ENCODE measurements at places on chromosomes 1 and 21.
A peak's percentile ranks its signal among the peaks of the same experiment; 100 is the strongest.

DNA sequence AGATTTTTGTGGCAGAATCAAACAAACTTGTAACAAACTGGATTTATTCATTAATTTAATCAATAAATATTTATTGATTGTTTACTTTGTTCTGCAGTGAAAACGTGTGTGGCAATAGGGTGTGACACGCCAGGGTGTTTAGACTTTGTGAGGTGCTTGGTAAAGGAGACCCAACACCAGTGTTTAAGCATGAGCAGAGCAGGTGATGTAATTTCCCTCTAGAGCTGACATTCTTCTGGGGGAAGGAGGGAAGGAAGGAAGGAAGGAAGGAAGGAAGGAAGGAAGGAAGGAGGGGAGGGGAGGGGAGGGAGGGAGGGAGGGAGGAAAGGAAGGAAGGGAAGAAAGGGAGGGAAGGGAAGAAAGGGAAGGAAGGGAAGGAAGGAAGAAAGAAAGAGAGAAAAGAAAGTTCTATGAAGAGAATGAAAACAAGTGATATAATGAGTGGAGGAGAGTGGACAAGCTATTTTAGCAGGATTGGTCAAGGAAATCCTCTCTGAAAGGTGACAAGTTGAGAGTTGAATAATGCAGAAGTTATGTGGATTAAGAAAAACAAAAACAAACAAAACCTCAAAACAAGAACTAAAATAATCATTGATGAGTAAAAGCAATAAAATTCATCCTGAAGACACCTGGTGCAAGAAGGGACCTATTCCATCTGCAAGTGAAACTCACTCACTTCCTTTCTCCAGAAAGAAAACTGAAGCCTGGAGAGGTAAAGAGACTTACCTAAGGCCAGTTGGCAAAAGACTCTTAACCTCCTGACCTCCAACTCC lies 60.8 kb downstream of the TSEN15 start:
- DNase-seq: no peak

- DNase-seq: peak; percentile 53
These were observed 21.7 kb upstream of the LAMC2 start for GRCh38 chr1:183164340-183164739.

DNA sequence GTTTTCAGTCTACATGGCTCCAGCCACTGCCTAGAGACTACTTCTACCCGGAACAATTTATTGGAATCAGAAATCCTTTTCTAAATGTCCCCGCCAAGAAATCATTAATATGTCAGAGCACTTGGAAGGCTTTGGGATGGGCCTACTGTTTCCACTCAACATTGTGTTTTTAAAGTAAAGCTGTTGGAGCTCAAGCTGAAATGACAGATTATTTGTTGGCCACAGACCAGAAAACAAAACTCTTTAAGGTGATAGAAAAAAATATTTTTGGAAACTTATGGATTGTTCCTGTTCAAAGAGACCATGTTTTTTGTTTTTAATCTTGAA lies 496 bp downstream of the VPS45 start:
- no peak for DNase-seq

GRCh38 chr1:33696962-33697361 lies 166.9 kb upstream of the HMGB4 start:
- DNase-seq: no peak

GRCh38 chr1:177045151-177045550 lies 119.4 kb downstream of the ASTN1 start:
- DNase-seq: no peak

GRCh38 chr21:37532868-37533780 lies 166.6 kb downstream of the DYRK1A start:
- DNase-seq: no peak

DNA sequence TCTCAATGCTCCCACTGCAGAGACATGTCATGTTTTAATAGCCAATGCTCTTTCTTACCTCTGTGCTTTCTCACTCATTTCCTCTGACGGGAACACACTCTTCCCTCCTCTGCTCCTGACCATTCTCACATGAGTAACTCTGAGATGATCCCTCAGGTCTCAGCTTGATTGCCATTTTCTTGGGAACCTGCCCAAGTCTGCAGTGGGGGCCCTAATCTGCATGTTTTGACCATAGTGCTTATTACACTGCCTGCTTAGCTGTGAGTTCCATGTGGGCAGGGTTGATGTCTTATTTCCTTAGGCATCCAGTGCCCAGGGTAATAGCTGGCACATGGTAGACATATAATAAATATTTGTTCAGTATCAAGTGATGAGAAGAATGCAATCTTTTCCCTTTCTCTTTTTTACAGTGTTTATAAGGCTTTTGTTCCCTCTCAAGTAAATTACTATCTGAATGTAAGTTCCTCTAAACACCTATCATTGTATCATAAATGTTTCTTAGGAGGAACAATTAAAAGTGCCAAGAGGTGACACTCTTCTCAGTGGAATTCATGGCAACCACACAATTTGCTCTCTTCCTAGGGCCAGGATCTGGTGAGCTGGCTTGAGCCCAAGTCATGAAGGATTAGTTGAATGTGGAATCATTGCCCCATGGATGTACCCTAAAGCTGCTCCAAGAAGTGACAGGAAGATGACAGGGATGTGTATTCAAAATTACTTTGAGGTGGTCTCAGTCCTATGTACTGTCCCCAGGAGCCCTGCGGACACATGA lies 485.4 kb upstream of the USP24 start:
- DNase-seq: peak; percentile 82

GRCh38 chr1:59752556-59753414 lies 62.0 kb upstream of the HOOK1 start:
- no peak for DNase-seq

DNA sequence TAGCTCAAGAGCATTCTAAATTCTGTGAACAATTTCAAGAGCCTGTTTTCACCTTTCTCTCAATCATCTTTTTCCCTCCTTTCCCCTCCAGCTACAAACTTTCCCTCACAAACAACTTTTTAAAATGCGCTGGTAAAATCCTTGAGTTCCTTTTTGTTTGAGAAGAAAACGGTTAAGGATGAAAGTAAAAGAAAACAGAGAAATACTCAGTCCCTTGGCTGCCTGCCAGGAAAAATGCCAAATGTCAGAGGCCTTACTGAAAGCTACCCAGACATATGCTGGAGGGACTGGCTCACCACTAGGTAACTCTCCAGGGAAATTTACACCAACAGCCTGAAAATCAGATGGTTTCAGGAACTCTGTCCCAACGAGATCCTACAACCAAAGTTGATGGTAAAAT lies 11.0 kb upstream of the SERBP1 start:
- peak; percentile 62 for DNase-seq

GRCh38 chr1:61131716-61132115 lies 49.4 kb downstream of the NFIA start:
- peak; percentile 26 for DNase-seq

DNA sequence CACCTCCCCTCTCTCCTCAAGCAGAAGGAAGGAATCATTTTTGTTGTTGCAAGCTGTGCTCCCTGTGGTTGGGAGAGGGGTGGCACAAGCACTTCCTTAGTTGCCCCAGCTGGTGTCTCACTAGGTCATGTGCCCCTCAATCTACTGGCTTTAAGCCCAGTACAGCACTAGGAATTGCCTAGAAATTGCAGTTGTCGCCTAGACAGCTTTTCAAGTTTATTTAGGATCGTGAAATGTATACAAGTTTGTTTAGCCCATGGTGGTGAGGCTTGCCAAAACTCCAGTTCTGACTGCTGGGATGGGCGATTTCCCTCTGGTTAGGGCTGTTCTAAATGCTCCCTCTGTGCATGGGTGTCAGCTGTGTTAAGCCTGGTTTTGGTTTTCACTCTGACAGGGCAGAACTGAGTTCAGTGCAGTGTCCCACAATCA lies 126.8 kb upstream of the ZNF644 start:
- DNase-seq: no peak

- peak; percentile 49 for DNase-seq
These were observed 283.1 kb downstream of the LMX1A start for GRCh38 chr1:165073185-165074007.

DNA sequence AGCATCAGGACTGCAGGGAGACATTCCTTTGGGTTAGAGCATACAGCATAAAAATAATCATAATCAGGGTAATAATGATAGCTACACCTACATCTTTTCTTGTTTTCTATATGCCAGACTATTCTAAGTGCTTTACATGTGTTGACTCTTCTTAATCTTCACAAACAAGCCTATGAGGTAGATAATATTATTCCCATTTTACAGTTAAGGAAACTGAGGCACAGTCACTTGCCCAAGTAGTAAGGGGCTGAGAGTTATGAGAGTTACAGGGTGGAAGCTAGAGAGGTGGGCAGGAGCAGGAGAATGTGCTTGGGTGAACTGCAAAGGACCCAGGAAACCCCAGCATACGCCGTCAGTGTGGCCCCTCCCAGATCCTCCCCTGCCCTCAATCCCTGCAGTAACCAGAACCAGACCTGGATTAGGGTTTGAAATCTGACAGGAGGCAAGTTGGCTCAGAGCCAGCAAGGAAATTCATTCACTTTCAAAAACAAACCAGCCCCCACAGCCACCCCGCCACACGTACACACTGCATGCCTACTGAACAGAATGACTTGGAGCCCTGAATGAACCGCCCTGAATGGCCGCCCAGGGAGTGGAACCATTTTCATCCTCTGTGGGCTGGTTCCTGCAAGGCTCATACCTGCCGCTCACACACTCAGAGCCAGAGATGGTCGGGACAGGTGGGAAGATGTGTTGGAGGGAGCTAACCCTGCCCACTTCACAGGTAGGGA lies 126.1 kb downstream of the TRABD2B start:
- DNase-seq: no peak

DNA sequence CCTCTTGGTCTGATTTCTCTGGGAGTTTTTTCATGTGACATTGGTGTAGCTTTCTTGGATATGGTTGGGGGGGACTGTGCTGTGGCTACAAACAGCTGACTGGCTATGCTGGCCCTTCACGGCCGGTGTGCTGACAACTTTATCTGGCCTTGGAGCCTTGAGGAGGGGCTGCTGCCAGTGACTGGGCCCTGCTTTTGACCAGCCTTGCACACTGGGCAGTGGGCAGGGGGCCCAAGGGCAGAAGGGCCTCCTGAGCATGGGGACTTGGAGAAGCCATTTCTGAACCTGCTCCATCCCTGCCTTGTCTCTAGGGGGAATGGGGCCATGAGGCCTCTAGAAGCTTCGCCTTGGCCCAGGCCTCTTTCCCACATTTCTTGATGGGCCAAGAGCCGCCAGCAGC lies 139.6 kb downstream of the CAMTA1 start:
- DNase-seq: no peak

GRCh38 chr1:87197641-87198040 lies 131.0 kb upstream of the LMO4 start:
- DNase-seq: no peak

- no peak for DNase-seq
These were observed 16.4 kb downstream of the INPP5B start for GRCh38 chr1:37930246-37931101.

DNA sequence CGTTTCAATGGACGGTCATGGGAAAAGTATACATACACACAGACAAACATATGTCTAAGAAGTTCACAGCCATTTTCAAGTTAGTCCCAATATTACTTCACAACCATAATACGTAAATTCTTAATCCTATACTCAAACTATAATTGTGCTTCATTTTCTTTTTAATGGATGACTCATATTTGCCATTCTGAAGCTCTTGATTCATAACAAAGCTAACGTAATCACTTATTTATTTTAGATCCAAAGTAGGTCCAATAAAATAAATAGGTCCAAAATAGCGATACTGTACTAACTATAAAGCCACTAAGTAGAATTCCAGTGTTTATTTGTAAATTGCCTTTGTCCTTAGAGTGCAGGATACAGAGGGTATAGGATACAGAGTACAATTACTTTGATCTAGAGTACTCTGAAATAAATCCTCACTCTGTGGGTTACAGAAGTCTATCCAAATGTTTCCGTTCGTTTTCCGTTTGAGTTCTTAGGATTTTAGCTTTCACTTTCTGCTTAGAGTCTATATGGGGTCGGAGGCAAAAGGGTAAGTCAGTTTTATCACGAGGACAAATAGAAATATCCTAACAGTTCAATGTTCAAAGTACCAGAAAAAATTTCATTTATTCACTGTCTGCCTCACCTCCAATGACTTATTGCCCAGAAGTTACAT lies 8.8 kb upstream of the C1orf115 start:
- no peak for DNase-seq

GRCh38 chr1:66433611-66434010 lies 100.3 kb upstream of the SGIP1 start:
- no peak for DNase-seq

GRCh38 chr1:107842241-107842640 lies 122.7 kb downstream of the VAV3 start:
- DNase-seq: no peak

- DNase-seq: no peak
These were observed 1271.0 kb downstream of the BRINP3 start for GRCh38 chr1:189206617-189207016.

- DNase-seq: no peak
These were observed 6.3 kb downstream of the RGS5 start for GRCh38 chr1:163196449-163196787.

DNA sequence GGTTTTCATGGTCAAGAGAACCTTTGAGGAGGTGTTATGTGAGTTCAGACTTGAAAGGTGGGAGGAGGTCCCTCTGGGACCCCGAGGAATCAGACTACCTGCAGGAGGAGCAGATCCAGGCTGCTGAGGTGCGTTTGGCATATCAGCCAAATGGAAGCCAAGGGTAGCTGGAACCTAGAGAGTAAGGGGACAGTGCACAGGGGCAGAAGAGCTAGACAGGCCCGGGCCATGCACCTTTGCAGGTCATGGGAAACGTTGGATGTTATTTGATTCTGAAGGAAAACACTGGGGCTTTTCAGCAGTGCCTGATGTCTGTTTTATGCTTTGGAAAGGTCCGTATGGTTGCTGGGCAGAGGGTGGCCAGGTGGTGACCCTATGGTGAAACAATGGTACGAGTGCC lies 169.2 kb downstream of the PGBD5 start:
- DNase-seq: no peak

DNA sequence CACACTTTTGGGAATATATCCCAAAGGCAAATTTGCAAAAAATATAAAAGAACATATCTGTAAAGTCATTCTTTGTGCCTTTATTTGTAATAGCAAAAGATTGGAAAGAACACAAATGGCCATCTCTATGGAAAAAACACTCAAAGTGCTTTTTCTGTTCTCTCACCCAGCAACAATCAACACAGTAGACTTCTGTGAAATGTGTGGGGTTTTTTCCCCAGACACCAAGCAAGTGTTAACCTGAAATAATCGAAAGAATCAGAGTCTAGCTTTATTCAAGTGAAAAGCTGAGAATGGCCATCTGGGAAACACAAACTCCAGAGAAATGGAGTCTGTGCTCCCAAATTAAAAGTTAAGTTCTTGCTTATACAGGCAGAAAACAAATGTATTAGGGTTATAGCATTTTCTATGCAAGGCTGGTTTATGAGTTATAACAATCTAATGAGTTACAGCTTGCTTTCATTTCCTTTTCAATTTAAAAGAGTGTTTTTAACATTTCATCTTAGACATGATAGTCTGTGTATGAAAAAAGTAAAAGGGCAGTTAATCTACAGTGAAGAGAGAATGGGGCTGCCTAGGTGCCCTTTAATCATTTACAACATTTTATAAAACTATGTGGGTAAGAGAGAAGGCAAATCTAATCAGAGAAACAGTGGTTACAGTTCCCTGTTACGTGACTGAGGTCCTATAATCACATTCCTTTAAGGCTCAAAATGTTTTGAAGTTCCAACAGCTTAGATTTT lies 46.6 kb downstream of the SLC30A7 start:
- no peak for DNase-seq
